ENCODE measurements at places on chromosomes 4 and X.

DNA sequence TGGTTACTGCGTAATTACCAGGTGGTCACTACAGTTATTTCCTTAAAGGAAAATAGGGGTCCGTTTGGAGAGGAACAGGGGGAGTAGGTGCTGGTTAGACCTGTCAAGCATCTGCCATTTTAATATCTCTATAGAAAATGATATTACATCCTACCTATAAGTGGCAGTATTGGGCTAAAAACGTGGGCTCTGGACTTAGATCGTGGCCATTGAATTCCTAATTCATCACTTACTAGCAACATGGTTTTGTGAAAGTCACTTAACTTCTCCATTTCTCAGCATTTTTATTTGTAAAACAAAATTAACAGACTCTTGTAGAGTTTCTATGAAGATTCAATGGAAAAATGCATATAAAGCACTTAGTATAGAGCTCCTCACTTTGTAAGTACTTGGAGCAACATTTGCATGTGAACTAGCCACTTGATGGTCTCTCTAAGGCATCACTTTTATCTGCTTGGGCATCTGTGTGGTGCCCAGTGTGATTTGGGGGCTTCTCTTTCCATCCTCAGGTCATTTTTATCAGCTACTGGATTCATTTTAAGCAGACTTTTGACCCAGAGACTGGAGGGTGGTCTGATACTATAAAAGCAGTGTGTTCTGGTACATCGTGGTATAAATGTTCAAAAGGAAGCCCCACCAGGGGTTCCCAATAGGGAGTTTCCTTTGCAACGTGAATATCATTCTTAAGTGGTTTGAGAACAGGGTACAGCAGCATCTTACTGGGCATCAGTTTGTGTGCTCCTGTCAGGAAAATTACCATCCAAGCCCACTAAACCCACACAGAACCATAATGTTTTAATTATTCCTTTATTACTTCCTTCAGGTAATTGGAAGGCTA, 42.7 kb upstream of the RASSF6 start:
- no peak for DNase-seq

GRCh38 chrX:138191998-138192397, 519.5 kb downstream of the FGF13 start:
- no peak for DNase-seq

DNA sequence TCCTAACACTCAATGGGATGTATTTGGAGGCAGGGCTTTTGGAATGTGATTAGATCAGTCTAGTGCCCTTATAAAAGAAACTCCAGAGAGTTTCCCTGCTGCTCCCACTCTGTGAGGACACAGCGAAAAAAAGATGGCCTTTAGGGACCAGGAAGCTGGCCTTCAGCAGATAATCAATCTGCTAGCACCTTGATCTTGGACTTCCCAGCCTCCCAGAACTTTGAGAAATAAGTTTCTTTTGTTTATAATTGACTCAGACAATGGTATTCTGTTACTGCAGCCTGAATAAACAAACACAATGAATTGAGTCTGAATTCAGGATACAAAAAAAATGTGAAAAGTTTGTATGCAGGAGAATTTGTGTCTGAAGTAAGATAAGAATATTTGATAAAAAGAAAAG, 842.1 kb downstream of the FSTL5 start:
- DNase-seq, result no peak

DNA sequence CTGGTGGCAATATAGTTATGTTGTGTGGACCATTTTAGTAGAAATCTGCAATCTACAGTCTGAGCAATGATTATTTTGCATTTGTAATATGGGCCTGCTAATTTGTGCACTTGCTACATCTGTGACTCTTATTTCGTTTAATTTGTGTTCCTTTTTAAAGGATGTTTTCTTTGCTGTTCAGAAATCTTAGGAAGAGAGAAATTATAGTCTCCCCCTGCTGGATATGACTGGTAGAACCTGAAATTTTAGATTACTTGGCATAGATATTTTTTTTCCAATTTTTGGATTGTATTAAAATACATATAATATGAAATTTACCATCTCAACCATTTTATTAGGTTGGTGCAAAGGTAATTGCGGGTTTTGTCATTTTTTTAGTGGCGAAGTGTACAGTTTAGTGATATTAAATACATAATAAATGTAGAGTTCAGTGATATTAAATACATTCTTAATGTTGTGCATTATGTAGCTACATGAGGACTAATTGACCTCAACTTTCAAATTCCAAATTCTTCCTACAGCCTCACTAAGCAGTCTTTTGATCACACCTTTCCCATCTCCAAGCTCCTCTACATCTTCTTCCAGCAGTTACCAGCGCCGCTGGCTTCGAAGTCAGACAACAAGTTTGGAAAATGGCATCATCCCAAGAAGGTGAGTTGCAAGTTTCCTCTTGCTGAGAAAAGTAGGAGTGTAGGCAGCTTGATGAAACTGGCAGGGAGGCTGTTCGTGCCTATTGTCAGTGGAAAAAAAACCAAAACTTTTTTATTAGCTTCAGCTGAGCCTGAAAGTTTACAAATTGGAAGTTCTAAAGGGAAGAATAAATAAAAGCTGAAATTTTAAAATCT, 82.2 kb downstream of the FNIP2 start:
- DNase-seq, result no peak

DNA sequence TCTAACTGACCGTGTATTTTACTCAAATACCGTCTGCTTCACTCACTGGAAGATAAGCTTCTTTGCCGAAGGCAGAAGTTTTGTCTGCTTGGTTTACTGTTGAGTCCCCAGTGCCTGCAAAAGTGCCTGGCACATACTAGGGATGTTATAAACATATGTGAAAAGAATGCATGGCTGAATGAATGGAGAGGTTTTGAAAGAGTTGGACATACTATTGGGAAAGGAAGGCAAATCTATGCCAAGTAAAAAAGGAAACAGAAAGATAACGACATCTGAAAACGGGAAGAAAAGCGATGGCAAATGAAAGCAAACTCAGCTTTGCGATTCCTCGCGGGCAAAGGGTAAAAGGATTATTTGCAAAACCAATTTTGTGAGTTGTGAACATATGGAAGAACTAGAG, 21.7 kb downstream of the ADGRG2 start:
- no peak for DNase-seq

DNA sequence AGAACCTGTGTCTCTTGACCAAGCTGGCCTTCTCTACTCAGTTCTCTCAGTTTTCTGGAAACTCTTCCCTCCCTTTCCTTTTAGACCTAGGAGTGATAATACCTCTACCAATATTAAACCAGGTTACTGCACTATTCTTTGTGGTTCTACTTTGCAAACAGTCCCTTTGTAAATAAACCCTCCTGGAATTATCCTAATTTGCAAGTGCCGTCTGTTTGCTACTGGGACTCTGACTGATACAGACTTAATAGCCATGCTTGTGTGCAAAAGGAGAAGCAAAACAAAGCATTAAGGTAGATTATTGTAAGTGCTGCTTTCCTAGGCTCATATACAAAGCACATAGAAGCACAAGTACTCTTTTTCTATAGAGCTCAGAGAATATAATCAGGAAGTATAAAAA, 507.0 kb downstream of the INPP4B start:
- no peak for DNase-seq

GRCh38 chr4:56250776-56251175, 136.5 kb downstream of the AASDH start:
- DNase-seq, result no peak

DNA sequence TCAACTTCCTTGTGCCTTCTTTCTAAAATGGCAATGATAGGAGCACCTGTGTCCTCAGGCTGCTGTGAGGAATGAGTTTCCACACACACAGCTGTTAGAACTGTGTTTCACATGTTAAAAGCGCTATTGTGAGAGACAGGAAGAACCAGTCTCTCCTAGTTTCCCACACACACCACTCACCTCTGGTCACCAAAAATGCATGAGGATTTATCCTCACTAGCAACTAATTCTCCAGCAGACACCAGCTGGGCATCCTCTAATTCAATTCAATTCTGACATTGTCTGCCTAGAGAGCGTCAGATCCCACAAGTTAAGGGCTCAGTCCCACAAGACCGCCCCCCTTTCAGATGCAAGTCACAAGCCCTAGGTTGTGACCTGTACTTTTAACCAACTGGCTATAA, 29.0 kb upstream of the SLC2A9 start:
- no peak for DNase-seq

DNA sequence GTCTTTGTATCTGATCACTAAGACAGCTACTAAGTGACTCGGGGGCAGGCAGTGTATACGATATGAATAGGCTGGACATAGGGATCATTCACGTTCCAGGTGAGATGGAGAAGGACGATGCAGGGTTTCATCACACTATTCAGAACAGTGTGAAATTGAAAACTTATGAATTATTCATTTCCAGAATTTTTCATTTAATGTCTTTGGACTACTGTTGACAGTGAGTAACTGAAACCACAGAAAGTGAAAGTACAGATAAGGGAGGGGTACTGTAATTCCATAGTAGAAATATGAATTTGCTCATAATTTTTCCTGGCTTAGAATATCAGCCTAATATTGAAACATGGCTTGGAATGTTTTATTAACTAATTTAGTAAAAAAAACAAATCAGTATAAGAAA, 24.4 kb downstream of the TMEM144 start:
- no peak for DNase-seq

GRCh38 chr4:101670897-101671296, 119.6 kb upstream of the BANK1 start:
- DNase-seq, result no peak

DNA sequence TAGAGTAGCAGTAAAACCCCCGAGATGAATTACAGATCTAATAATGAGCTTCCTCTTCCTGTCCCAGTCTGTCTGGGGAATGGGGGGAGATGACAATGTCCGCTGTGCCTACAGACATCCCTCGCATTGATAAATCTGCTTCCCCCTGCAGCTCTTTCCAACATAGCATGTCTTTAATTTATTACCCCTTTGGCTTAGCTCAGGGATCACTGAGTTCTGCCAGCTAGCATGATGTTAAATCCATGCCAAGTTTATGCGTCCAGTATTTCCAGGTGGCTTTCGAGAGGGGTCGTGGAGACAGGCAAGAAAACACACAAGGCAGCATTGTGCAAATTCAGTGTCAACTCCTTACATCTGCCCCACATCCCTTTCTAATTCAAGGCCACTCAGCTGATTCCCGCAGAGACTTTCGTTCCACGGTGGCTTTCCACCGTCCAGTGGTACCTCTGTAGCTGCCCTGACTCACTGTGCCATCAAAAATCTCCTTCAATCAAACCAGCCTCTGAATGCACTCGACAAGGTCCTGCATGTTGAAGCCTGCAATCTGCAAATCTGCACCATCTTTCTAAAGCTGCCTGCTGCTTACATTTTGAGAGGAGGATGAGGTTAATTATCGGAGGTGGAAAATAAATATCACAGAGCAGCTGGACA, 75.1 kb downstream of the MXRA5 start:
- no peak for DNase-seq

GRCh38 chr4:179719766-179720450, 2277.7 kb upstream of the AGA start:
- no peak for DNase-seq

DNA sequence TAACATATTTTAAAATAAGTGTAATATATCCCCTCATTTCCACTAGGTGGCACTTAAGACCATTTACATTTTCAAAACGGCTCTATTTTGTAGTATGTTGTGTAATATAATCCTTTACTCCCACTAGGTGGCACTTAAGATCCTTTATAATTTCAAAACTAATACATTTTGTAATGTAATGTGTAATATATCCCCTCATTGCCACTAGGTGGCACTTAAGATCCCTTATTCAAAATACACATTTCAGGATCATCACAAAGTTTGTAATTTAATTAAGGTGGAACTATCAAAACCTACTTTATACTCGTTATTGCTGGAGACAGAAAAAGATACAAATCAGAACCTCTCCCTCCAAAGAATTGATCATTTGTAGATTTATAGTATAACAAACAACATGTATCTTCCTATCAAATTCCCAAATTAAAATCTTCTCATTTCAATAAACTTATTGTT, 132.5 kb downstream of the ARHGAP6 start:
- DNase-seq, result no peak

GRCh38 chrX:99480728-99481127, 929.3 kb downstream of the PCDH19 start:
- no peak for DNase-seq

DNA sequence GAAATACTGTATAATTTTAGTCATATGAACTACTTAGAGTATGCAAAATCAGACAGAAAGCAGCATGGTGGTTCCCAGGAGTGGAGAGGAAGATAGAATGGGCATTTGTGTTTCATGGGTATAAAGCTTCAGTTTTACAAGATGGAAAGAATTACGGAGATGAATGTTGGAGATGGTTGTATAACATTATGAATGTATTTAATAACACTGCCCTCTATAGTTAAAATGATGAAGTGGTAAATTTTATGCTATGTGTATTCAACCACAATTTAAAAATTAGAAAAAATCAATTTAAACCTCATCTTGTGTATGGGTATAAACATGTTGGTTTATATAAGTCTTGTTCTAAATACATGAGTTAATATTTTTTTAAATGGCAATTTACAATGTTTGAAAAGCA, 521.1 kb downstream of the FSTL5 start:
- no peak for DNase-seq

- DNase-seq, result no peak
These were observed 230.6 kb downstream of the NSUN7 start for GRCh38 chr4:40980318-40980883.

GRCh38 chrX:99184153-99184552, 1225.9 kb downstream of the PCDH19 start:
- no peak for DNase-seq

- no peak for DNase-seq
These were observed 53.6 kb upstream of the HPSE start for GRCh38 chr4:83388313-83388676.

DNA sequence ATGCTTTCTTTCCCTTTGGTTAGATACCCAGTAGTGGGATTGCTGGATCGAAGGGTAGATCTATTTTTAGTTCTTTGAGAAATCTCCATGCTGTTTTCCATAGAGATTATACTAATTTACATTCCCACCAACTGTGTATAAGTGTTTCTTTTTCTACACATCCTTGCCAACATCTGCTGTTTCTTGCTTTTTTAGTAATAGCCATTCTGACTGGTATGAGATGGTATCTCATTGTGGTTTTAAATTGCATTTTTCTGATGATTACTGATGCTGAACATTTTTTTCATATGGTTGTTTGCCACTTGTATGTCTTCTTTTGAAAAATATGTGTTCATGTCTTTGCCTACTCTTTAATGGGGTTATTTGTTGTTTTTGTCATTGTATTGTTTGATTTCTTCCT, 6.6 kb upstream of the AGA start:
- no peak for DNase-seq

DNA sequence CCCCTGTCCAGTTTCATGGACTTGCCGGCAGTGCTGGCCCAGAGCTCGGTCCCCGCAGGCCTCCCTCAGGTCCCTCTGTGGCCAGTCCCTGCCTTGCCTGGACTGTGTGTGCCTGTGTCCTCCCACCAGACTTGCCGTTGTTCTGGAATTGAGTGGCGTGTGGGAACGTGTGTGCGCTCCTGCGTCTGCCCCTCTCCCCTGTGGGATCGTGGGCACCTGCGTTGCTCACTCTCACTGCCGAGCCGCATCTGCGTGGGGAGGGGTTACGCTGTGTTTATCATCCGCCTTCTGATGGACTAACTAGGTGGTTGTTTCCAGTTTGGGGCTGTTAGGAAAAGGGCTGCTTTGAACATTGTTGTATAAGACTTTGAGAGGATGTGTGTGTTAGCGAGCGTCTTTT, 21.2 kb downstream of the PCGF3 start:
- no peak for DNase-seq
